ENCODE measurements at places on chromosomes 12 and 14.

DNA sequence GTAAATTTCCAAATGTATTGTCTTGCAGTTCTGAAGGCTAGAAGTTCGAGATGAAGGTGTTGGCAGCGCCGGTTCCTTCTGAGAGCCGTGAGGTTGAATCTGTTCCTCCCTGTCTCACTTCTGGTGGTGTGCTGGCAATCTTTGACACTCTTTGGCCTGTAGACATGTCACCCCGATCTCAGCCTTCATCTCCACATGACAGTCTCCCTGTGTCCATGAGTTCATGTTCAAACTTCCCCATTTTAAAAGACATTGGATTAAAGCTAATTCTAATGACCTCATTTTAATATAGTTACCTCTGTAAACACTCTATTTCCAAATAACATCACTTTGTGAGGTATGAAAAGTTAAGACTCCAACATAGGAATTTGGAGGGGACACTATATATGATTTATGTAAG lies 4.1 kb upstream of the RBM19 start:
- no peak for DNase-seq

GRCh38 chr12:49872781-49873181 lies 29.9 kb upstream of the BCDIN3D start:
- DNase-seq: no peak

DNA sequence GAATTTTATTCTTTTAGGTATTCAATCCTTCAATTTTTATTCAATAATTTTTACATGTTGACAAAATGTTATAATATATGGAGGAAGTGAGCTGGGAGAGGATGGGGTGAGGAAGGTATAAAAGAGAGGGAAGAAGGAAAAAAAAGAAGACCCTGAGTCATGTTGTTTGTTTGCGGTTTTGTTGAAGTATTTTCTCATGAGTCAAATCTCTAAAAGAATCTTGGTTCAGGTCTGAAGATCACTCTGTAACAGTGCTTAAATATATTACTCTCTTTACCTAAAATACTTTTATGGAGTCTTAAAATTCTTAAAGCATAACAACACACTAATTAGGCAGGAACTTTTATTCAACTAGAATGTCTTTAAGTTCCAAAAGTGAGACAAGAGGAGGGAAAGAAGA lies 489.6 kb upstream of the GARIN6 start:
- DNase-seq: no peak

DNA sequence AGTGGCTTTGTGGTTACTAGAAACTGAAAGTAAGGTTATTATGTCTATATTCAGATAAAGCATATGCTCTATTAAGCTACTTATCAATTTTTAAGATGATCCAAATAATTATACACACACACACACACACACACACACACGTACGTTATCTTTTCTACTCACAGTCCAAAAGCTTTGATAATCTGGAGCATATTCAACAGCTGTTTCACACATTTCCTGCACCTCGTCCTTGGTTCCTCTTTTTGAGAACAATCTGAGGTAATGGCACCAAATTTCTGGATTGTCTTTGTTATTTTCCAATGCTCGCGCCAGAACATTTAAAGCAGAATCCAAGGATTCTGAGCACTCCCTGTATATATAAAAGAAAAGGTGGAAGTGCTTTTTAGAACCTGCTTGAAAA lies 37.5 kb downstream of the ZFC3H1 start:
- peak; percentile 36 for DNase-seq

DNA sequence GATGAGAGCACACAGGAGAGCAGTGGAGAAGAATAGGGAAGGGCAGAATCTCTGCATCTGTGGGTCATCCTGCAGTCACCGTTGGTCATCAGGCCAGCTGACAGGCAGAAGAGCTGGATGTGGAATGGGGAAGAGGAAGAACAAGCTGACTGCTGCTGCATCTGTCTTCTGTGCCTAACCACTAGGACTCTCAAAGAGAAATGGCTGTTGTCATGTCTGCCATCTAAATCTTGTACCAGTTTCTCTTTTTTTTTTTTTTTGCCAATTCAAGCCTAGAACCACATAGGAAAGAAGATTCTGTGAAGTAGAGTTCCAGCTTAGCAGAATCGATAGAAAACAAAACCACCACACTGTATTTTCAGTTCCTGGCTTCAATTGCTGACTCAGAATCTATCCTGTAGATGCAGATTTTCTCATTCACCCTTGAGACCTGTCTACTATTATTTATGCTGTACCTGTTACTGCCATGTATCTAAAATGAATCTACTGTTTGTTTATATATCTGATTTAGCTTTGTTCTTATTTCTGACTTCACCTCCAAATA lies 421.9 kb upstream of the PRICKLE1 start:
- no peak for DNase-seq

GRCh38 chr14:75303381-75303789 lies 24.8 kb downstream of the FOS start:
- peak; percentile 72 for DNase-seq

DNA sequence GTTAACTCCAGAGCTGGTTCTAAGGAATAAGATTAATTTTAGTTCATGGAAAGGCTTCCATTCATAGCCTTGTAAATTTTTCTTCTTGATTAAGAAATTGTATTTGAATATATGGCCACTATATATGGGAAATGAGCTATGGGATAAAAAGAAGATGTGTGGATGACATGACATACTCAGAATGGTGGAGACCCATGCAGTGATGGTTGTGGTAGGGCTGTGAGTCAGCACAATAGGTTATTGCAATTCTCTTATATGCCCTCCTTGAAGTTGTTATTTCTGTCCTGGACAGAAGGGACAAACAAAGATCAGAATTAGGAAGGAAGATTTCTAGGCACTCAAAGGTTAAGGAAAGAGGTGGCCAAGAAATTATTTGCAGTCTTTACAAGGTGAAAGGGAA lies 21.5 kb downstream of the RASSF9 start:
- no peak for DNase-seq

- DNase-seq: no peak
These were observed 203.8 kb downstream of the ADAMTS20 start for GRCh38 chr12:43348221-43348620.

- no peak for DNase-seq
These were observed 890.2 kb downstream of the FLRT2 start for GRCh38 chr14:86420131-86420530.

GRCh38 chr12:55654511-55655214 lies 18.0 kb downstream of the OR10P1 start:
- DNase-seq: no peak

DNA sequence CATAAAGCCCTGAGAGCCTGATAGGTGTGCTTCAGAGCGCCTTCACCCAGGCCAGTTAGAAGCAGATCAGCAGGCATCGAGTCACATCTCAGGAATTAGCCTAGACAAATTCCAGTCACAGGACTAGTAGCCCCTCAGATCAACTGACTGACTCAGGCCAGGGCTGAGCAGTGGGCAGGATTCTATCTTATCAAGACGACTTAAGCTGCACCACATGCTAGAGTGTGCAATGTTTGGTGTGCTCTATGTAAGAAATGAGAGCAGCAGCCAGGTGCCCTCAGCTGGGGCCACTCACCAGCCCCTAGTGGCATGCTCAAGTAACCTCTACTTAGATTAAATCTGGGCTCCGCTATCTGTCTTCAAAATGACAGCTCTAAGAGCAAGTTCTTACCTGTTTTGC lies 19.7 kb upstream of the NGB start:
- DNase-seq: no peak

- DNase-seq: no peak
These were observed 78.0 kb downstream of the ATF7IP start for GRCh38 chr12:14443531-14443930.

DNA sequence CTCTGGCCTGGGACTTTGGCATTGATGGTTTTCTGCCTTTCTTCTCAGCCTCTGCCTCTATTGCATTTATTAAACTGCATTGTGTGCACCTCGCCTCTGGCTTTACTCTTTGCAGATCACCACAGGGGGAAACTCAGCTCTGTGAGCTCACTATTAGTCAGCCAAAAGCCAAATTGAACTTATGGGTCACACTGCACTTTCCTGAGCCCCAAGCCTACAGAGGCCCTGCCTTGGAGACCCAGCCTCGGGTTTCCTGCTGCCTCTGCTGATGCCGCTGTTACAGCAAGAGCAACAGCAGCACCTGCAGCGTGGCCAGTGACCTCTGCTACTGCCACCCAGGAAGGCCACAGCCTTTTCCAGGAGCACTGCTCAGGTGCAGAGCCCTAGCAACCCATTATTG lies 122.5 kb downstream of the DAD1 start:
- DNase-seq: no peak

GRCh38 chr12:132723015-132723763 lies 12.5 kb downstream of the PGAM5 start:
- DNase-seq: no peak

DNA sequence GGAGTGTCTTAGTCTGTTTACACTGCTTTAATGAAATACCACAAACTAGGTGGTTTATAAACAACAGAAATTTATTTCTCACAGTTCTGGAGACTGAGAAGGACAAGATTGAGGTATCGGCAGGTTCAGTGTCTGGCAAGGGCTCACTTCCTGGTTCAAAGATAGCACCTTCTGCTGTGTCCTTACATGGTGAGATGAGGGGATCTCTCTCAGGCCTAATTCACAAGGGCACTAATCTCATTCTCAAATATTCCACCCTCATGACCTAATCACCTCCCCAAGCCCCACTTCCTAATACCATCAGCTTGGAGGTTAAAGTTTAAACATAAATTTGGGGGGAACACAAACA lies 35.0 kb upstream of the PLEK2 start:
- DNase-seq: no peak

DNA sequence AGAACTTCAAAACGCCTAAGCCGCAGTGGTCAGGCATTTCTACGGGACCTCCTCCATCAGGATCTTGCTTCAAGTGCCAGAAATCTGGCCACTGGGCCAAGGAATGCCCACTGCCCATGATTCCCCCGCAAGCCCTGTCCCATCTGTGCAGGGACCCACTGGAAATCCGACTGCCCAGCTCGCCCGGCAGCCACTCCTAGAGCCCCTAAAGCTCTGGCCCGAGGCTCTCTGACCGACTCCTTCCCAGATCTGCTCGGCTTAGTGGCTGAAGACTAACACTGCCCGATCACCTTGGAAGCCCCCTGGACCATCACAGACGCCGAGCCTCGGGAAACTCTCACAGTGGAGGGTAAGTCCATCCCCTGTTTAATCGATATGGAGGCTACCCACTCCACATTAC lies 1113.0 kb upstream of the TMEM132C start:
- no peak for DNase-seq

- no peak for DNase-seq
These were observed 332.6 kb downstream of the SLC16A7 start for GRCh38 chr12:59928416-59928815.

- DNase-seq: no peak
These were observed 1096.6 kb downstream of the FLRT2 start for GRCh38 chr14:86626530-86626929.

- no peak for DNase-seq
These were observed 90.4 kb downstream of the CRACR2A start for GRCh38 chr12:3662521-3662921.

DNA sequence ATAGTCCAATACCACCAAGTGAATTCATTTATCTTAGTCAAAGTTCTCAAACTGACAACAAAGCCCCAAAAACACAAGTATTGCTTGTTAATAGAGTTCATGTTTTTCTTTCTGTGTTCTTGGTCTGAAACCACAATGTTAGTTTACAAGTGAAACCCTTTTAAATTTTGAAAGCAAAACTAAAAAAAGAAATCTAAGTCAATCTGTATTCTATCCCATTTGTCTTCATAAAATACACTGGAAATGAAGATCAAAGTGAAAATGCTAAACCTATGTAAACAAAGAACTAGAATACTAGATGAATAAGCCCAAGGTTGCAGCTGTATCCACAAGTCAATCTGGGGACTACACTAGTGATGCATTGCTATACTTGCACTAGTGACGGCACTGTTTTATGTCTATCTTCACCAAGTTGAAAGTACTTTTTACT lies 10.4 kb downstream of the MAP4K5 start:
- no peak for DNase-seq

- DNase-seq: no peak
These were observed 19.4 kb downstream of the ACVRL1 start for GRCh38 chr12:51926718-51927117.

- no peak for DNase-seq
These were observed 862 bp upstream of the HOTAIR start for GRCh38 chr12:53975479-53976152.

DNA sequence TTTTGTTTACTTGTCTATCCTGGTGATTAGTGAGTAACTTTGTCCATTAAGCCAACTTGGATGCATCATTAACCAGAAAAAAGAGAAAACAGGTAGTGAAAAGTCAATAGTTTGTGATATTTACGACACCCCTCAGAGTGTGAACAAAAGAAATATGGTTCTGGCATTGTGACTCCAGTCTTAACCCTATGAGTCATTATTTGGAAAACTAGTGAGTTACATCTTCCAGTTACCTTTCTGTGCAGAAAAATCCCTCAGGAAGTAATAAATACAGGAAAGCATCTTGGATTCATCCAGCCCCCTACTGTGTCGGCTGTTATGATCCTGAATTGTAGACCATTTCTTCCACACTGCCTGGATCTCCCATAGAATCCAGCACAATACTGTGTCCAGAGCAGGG lies 379.1 kb downstream of the GALC start:
- no peak for DNase-seq

DNA sequence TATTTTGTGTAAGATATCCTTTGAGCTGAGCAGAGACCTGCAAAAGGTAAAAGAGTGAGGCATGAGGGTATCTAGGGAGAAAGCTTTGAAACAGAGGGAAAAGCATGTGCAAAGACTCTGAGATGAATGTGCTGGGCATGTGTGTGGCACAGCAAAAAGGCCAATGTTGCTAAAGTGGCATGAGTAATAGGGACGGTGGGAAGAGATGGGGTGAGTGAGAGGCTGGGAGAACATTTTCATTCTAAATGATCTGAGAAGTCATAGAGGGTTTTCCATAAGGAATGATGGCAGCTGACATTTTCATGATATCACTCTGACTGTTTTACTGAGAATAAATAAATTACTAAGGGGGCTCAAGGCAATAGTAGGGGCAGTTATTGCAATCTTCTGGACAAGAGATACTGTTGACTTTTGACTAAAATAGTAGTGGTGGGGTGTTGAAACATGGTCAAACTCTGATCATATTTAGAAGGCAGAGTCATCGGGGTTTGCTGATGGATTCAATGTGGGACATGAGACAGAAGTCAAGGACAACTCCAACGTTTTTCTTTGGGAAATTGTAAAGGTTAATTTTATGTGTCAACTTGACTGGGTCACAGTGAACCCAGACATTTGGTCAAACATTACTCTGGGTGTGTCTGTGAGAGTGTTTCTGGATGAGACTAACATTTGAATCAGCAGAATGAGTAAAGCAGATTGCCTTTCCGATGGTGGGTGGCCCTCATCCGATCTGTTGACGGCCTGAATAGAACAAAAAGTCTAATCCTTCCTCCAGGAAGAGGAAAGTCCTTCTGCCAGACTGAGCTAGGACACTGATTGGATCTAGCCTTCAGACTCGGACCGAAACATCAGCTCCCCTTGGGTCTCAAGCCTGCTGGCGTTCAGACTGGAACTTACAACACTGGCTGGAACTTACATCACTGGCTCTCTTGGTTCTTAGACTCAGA lies 193.9 kb upstream of the PLXNC1 start:
- DNase-seq: no peak

GRCh38 chr14:65095633-65096205 lies 6.6 kb downstream of the MAX start:
- no peak for DNase-seq
